IMR-90 (cell line): ENCODE measurements at places on chromosomes 3 and 15. TPM values are rescaled to one million over a fixed set of nuclear protein-coding genes. Genes with fewer than 3 reads are reported as not detected.

DNA sequence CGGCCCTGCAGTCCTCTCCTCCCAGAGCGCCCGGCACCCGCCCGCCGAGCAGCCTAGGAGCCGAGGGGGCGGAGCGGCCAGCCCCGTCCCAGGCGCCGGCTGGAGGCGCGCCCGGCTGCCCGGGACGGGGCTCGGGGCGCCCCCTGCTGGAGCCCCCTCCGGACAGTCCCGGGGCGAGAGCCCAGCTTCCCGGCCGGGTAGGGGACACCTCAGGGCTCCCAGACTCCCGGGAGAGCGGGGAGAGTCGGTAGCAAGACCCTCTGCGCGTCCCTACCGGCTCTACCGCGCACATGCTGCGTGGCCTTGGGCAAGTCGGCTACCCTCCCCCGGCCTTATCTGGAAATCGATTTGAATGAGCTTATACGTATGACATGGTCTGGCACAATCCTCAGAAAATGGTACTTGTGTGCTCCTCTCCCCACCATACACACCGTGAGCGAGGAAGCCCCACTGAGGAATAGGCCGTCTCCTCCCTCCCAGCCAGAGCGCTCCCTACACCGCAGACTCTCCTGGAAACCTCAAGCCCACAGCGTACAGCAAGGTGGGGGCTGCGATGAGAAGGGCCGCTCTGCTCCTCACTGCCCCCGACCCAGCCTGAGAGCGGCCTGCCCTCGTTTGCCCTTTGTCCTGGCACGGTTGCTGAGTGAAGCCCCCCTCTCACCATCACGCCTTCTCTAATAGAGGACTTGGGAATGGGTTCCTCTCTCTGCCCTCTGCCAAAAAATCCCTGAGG is at the start of gene DAPK2:
Gene DAPK2 (minus strand): TSS at position 65 of the 733 bp plus-strand sequence. CDS start 6,224 bp downstream, outside the sequence.
- peak; percentile 34 for DNase-seq

GRCh38 chr3:159604151-159604581 is 384.5 kb upstream of the IL12A start:
- peak; percentile 68 for DNase-seq

DNA sequence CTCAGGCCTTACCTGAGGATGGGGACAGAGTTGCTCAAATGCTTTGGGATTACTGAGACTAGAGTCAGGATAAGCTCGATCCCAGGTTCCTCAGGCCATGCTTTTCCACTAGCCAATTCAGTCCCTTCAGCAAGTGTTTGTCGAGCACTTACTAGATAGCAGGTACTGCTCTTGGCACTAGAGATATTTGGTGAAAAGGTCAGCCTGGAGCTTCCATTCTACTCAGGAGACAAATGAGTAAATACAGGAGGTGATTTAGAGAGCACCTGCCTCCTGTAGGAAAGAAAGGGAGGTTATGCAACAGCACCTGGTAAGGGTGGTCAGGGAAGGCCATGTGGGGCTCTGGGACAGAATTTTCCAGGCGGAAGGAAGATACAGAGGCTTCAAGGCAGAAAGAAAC is 99.9 kb downstream of the CACNA1D start:
- no peak for DNase-seq

GRCh38 chr15:101489237-101489598 is 289 bp downstream of the PCSK6 start:
- DNase-seq: no peak

- DNase-seq: peak; percentile 86
Observed at GRCh38 chr15:57235873-57236272, 140.4 kb upstream of the CGNL1 start.

DNA sequence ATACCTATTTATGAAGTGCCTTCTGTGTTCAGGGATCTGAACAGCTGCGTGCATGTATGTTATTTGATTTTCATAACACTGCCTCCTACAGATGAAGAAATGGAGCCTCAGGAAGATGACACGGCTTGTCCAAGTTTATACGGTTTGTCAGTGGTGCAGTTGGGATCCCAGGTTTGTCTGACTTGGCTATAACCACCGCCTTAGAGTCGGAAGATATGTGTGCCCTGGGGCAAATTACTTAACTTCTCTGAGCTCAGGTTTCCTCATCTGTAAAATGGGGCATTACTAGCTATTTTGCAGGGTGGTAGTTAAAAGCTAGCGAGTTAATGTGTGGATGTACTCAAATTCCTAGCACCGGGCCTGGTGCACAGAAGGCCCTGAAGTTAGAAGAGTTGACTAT is 54.1 kb upstream of the ANP32A start:
- no peak for DNase-seq

The PPM1L gene
- total RNA-seq: 0.18 and 0.28 TPM in 2 replicates

The PPP2R3A gene
- total RNA-seq: 37.3 and 46.7 TPM in 2 replicates

The KCNAB1 gene
- total RNA-seq: under 0.01 and 0.56 TPM in 2 replicates
